ENCODE measurements at places on chromosomes 4 and X.

DNA sequence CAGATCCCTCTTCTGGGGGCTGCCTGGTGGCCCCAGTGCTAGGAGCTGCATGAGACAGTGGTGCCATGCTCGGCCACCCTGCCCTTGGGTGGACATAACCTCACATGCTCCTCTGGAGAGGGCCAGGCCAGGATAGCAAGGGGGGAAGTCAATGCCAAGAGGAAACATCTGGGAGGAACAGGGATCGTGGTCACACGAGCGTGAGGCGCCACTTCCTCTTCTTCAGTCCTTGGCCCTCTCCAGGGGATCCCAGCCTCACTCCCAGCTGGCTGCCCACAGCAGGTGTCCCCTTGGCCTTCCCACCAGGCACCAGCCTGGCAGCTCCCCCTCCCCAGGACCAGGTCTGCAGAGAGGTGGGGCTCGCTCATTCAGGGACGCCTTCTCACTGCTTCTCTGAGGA is 28.6 kb downstream of the TBC1D14 start:
- no peak for DNase-seq

DNA sequence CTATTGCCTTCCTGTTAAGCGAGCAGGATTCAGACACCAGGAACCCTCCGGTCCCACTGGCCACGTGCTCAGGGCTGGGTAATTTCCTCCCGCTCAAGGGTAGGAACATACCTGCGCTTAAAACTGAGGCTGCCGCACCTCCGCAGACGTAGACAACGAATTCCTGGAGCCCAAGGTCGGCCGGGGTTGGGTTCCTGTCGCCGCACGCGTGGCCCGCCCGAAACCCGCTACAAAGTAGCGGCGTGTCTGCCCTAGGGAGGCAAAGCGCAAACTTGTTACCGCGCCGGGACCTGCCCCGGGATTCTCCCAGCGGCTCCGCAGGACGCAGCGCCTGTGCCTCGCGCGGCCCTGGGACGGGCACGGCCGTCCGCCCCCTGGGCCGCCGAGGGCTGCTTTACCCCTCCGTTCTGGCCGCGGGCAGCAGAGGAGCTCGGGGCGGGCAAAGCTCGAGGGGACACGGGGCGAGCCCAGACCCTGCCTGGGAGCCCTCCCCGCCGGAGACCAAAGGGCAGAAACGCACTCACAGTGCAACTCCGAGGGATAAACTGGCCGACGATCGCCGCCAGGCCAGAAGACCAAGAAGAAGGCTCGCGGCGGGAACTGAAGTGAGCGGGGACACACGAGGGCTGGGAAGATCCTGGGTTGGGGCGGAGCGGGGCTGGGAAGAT is at the start of gene ERVMER34-1:
TSS of gene ERVMER34-1 (minus strand) at position 607 of the 668 bp plus-strand sequence. CDS start 5,905 bp downstream, outside the sequence.
- no peak for DNase-seq

DNA sequence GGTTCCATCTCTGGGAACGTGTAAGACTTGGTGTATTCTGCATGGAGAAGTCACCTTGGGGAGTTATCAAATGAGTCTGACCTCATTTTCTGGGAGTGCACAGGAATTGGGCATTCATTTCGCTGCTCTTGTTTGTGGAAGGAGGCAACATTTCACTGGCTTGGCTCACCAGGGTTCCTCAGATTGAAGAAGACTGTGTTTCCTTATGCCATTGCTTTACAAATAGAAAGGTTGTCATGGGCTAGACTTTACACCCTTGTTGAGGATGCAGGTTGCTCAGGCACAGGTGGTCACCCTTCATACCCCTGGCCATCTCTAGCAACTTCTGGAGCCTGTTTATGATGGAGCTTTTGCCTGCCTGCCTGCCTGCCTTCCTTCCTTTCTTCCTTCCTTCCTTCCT is 114.4 kb downstream of the AASDH start:
- DNase-seq: no peak

DNA sequence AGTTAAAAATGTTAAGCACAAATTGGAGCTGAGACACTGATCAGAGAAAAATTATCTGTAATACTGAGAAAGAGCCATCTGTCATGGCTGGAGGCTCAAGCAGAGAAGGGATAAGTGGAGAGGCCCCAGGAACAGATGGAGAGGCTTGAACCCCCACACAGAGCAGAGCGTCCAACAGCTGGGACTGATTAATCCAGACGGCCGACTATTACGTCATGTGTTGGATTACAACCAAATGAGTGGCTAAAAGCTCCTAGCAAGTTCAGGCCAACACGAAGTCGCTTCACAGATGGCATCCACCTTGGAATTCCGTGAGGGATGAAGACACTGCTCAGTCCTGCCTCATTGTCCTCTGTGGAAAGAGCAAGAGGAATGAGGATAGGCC is 57.7 kb upstream of the ATXN3L start:
- no peak for DNase-seq

DNA sequence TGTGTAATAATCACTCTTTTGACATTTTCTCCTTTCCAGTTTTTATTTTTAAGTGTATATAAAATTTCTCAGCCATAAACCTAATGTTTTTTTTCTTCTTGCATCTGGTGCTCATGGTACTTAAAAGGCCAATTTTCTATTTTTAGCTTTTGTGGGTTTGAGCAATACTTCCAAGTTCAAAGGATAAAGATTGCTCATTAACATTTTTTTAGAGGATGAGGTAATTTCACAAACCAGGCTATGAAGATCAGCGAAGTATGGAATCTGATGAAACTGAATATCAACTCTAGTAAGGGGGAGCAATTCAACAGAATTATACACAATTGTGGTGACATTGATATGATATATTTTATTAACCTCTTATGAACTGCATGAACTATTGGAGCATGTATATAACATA is 25.8 kb upstream of the KLHL34 start:
- no peak for DNase-seq

GRCh38 chrX:22674932-22675331 is 324.8 kb upstream of the DDX53 start:
- DNase-seq: no peak

- DNase-seq: no peak
Measured at GRCh38 chrX:48590203-48591103, 6.8 kb upstream of the WDR13 start.

- DNase-seq: no peak
Measured at GRCh38 chr4:141352909-141353525, 132.3 kb downstream of the ZNF330 start.

GRCh38 chr4:159017323-159018026 is 85.4 kb upstream of the RAPGEF2 start:
- no peak for DNase-seq

DNA sequence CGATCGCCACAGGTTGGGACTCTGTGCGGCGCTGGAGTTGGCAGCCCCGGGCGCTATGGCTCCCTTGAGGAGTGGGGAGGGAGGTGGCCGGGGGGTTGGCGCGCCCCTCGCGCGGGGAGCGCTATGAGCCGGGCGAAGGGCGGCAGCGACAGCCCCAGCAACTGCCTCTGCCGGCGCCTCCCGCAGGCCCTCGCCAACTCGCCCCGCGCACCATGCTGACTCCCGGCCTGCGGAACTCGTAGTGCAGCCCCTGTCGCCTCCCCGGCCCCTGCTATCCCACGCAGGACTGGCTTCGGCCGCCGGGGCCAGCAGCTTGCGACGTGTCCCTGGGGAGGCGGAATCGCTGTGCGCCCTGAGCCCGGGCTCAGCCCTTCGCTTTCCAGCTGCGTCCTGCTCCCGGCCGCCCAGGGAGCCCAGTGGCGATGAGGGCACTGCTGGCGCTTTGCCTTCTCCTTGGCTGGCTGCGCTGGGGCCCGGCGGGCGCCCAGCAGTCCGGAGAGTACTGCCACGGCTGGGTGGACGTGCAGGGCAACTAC is 415 bp downstream of the SHISA3 start:
- no peak for DNase-seq

DNA sequence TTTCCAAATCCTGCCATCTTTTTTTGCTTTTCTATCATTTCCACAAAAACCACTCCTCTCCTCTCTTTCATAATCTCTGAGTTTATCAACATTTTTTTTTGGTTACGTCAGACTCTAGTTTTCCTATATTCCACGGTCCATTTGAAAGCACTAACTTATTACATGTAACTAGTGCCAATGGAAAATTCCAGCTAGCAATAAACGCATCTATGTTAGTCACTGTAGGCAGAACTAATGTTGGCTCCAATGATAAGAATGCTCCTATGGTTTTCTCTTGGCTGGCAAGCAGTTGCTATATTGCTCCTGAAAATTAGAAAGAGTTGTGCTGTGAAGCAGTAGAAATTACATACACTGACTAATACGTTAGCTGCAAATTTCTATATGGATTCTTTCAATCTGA is 634.6 kb upstream of the FTHL17 start:
- no peak for DNase-seq

DNA sequence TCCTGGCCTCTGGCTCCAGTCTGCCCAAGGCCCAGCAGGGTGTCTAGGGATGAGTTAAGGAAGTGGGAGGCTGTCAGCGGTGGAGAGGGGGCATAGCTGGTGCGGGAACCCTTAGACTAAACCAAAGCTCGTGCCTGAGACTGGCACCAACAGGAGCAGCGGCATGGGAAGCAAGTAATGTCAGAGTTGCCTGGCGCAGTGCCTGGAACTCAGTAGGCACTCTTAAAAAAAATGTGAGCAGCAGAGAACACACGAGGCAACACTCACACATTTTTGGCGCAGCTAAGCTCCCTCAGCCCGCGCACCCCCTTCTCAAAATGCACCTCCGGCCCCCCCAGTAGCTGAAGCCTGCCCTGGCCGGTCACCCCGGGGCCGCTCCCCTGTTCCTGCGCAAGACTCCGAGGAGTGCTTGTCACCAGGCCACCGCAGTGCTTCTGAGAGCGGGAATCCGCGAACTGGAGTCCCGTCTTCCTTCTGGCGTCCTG is 583 bp downstream of the GABRE start:
- no peak for DNase-seq

DNA sequence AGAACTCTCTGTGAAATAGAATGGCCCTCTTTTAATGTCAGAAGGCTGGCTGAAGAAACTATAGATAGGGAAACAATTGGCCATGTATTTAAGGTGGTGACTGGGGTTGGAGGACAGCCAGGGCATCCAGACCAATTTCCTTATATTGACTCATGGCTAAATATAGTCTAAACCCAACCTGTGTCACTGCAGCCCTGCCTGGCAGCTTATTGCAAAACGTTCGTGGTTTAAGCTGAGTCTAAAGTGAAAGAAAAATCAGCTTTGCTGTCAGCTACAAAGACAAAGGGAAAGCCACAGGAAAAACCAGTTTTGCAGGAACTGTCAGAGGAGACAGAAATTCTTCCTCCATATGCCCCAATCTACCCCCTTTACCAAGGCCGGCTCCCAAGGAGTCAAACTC is 902.8 kb upstream of the NDST4 start:
- DNase-seq: no peak

DNA sequence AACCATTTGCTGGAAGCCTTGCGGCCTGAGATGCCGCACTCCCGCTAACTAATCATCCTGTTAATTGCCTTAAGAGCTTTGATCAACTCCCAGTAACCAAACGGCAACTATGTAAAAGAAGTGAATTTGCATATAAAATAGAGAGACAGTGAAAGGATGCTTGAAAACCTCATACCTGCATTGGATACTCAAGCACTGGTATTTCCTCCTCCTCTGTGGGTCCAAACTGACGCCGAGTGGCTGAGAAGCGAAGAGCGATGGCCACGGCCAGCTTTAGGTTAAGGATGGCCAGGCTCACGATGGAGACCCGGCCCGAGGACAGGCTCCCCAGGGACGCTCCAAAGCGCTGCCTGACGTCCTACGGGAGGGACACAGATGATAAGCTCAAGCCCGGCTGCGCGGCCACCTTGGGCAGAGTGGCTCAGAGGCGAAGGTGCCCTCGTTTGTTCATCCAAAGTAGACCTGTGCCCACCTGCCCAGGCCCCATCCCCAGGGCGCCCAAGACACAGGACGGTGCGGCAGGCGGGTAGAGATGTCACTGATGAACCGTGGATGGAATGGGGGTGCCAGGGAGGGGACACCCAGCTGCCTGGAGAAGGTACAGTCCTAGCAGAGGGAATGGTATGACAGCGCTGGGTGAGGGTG is 43.6 kb downstream of the ACOX3 start:
- DNase-seq: no peak

DNA sequence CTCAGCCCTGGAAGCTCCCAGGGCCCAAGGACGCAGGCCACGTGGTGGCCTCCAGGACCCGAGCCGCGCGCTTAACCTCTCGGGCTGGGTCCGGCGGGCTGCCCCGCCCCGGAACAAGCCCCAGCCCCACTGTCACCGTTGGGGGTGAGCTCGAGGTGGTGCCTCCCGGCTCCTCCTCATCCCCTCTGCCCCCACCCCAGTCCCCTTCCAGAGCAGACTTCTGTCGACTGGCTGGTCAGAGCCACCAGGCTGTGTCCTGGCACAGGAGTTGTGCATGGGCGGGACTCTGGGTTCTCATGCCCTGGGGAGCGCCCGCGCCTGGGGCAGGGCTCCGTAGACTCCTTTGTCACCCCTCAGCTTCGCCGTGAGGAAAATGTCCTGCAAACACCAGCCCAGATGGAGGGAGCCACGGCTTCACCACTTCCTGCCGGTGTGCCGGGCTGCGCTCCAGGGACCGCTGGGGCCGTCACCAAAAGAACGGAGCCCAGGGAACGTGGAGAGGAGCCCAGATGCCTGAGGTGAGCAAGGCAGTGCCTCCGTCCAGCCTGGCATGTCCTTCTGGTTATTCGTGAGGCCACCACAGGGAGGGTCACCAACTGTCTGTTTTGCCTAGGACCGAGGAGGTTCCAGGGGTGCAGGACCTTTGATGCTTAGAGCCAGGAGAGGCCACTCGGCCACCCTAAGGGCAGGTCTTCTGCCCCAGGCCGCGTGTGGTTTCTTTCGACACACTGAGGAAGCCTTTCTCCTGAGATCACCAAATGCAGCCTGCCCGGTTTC is 7.1 kb upstream of the RGS12 start:
- DNase-seq: no peak

DNA sequence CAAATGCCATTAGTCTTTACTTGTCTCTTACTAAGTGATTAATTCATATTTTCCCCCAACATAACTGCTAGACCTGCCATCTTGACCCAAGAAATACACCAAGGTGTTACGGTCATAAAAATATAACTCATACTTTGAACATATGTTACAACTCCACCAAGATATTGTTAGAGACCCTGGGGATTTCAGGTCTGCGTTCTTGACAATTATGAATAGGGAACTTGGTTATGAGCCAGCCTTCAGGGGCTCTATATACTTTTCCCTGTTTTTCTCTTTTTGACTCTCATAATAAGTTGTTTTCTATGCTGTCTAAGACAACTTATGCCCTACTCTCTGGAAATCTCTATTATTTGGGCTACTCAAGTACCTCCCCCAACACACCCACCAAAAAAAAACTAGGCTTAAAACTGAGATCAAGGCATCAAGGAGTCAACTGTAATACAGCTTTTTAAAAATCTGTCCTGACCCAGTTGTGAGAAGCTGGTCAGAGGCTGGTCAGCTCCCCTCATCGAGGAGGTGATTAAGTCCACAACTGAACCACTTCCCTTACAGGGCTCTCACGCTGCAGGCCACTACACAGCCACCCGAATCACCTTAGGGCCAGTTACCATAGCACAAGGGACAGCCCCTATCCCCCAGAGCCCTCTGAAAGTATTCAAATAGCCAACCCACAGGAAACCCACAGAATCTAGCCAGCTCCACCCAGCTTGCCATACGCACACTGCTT is 10.5 kb upstream of the TLR3 start:
- DNase-seq: no peak

All from nucleus accumbens (tissue), 56 donors.